ENCODE measurements at places on chromosomes 2 and 18. TPM values are rescaled to one million over a fixed set of nuclear protein-coding genes. Genes with fewer than 3 reads are reported as not detected.

GRCh38 chr18:57270156-57270555 is 82.2 kb upstream of the ST8SIA3 start:
- no peak overlapping the region for H3K4me3 ChIP-seq
- no peak overlapping the region for H3K27ac ChIP-seq
- no peaks in the 10 kb centered on the region for H3K4me1 ChIP-seq
- DNase-seq = no peak
- no peaks in the 10 kb centered on the region for H3K27me3 ChIP-seq

GRCh38 chr2:143716522-143716921 is 587.3 kb downstream of the ARHGAP15 start:
- peaks cover 8% of the 10 kb centered on the region for H3K4me1 ChIP-seq
- peak; percentile 74 for DNase-seq
- H3K36me3 ChIP-seq = no peaks in the 10 kb centered on the region
- no peak overlapping the region for H3K4me3 ChIP-seq

DNA sequence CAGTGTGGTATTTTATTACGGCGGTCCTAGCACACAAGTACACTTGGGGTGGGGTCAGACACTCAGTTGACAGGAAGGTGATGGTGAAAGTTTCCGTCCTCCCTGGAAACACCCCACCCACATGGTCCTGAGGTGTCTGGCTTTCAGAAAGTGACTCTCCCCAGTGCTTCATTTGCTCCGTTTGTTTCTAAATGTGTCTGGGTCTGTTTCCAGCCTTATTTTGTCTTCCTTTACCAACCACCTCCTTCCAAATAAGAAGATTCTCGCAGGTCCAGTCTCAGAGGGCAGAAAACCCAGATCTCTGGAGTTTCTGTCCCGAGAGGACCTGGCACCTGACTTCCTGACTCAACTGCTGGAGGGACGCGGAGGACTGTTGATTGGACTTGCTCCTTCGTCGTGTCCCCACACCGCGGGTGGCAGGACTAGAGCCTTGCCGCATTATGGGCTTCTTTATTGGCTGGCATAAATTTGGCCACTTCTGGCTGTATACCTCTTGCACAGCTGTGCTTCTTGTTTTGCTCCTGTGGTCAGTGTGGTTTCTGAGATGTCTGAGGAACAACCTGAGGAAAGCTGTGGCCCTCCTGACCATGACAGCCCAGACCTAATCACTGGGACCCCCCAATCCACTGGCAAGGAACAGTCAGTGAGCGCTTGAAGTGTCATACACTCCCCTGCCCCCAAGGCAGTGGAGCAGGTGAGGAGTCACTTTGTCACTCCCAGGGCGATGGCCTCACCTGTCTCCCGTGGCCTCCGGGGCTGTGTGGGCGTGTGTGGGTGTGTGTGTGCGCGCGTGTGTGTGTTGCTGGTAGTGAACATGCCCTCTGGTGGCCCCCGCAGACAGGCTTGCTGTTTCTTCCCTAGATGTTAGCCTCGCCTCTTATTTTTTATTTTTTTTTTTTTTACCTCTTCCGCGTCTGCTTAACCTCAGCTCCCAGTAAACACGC is 45.6 kb downstream of the MEX3C start:
- DNase-seq = no peak
- H3K27me3 ChIP-seq = no peaks in the 10 kb centered on the region
- H3K4me1 ChIP-seq = peaks cover 4% of the 10 kb centered on the region
- H3K27ac ChIP-seq = no peak overlapping the region

GRCh38 chr2:29920130-29920577 is 1.2 kb downstream of the ALK start:
- H3K4me1 ChIP-seq = peaks cover 12% of the 10 kb centered on the region
- DNase-seq = peak; percentile 31
- H3K27ac ChIP-seq = no peak overlapping the region
- H3K27me3 ChIP-seq = peaks cover 30% of the 10 kb centered on the region

- peaks cover 2% of the 10 kb centered on the region for H3K4me1 ChIP-seq
- no peaks in the 10 kb centered on the region for H3K36me3 ChIP-seq
- H3K4me3 ChIP-seq = no peak overlapping the region
- no peaks in the 10 kb centered on the region for H3K27me3 ChIP-seq
Observed at GRCh38 chr2:240423788-240424191, 11.7 kb upstream of the GPC1 start.

DNA sequence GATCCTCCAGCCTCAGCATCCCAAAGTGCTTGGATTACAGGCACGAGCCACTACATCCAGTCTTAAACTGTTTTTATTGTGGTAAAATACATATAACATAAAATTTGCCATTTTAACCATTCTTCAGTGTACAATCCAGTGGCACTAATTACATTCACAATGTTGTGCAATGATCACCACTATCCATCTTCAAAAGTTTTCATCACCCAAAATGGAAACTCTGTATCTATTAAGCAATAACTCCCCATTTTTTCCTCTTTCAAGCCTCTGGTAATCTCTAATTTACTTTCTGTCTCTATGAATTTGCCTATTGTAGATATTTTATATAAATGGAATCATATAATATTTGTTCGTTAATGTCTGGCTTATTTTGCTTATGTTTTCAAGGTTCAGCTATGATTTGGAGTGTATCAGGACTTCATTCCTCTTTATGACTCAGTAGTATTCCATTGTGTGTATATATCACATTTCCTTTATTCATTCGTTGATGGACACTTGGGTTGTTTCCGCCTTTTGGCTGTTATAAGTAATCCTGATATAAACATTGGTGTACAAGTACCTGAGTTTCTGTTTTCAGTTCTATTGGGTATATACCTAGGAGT is 71.8 kb downstream of the GFPT1 start:
- no peak overlapping the region for H3K4me3 ChIP-seq
- no peaks in the 10 kb centered on the region for H3K4me1 ChIP-seq
- no peak for DNase-seq
- no peaks in the 10 kb centered on the region for H3K27me3 ChIP-seq

DNA sequence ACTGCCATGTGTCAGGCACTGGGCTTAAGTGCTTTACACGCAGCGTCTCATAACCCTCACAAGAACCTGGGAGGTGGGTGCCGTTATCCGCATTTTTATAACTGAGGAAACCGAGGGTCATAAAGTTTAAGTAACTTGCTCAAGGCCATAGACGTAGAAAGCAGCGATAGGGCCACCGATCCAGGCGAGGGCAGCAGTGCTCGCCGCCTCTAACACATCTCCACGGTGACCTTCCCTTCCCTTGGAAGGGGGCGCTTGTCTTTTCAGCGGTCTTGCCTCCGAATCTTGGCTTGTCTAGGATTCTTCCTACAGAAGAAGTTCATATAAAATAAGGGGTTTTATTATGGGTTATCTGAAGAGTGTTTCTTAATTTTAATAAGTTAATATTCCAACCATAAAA is 186.6 kb downstream of the GBX2 start:
- DNase-seq = no peak
- no peak overlapping the region for H3K4me3 ChIP-seq
- no peak overlapping the region for H3K27ac ChIP-seq
- no peaks in the 10 kb centered on the region for H3K27me3 ChIP-seq

- DNase-seq = no peak
- no peaks in the 10 kb centered on the region for H3K27me3 ChIP-seq
- H3K4me3 ChIP-seq = no peak overlapping the region
- H3K4me1 ChIP-seq = no peaks in the 10 kb centered on the region
- no peak overlapping the region for H3K27ac ChIP-seq
Observed at GRCh38 chr2:7508296-7508943, 591.2 kb downstream of the RNF144A start.

DNA sequence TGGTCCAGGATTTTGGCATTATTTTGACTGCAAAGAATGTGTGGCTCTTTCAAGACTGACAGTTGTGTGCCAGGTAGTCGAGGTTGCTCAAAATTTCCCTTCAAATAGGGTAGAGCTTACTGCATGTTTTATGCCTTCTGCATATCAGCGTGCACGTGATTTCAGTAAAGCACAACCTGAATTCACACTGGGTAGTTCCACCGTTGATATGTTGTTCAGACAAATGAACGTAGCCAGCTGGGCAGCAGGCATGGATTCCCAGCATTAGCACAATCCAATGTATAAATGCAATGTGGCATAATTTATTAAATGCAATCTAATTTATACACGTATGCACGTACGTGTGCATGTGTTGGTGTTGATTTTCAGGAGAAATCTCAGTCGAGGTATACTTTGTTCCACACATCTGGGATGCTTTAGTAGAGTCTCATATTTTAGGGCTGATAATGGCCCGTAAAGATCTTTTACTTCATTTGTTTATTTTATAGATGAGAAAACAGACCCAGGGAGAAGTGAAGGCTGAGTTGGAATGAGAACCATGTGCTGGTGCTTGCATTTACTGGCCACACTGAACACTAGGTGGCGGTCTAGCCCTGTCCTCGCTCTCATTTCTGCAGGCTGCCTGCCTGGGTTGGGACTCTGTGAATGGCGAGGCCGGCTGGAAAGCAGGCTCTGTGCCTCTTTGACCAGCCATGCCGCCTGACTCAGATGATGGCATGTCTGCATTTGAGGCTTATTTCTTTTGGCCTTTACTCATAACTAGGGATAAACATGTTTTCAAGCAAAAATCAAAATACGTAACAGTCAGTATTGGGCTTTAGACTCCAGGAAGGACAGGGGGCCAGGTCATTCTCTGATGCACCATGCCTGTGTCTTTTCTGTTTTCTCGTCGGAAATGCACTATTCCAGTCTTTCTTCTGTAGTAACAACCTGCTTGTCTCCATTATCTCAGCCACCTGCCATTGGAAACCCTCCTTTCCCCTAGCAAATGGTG is 120.4 kb downstream of the RNF144A start:
- H3K27me3 ChIP-seq = no peaks in the 10 kb centered on the region
- no peak overlapping the region for H3K4me3 ChIP-seq

GRCh38 chr2:132797556-132797955 is 127.6 kb upstream of the LYPD1 start:
- H3K27ac ChIP-seq = no peak overlapping the region
- no peaks in the 10 kb centered on the region for H3K27me3 ChIP-seq
- H3K4me1 ChIP-seq = peaks cover 6% of the 10 kb centered on the region
- H3K4me3 ChIP-seq = no peak overlapping the region
- H3K36me3 ChIP-seq = no peaks in the 10 kb centered on the region
- peak; percentile 78 for DNase-seq

- DNase-seq = no peak
- H3K4me3 ChIP-seq = no peak overlapping the region
- no peak overlapping the region for H3K27ac ChIP-seq
- no peaks in the 10 kb centered on the region for H3K27me3 ChIP-seq
Observed at GRCh38 chr2:240917684-240918257, 11.6 kb downstream of the CROCC2 start.

- DNase-seq = no peak
- H3K27me3 ChIP-seq = peaks cover 10% of the 10 kb centered on the region
- H3K4me3 ChIP-seq = no peak overlapping the region
- no peak overlapping the region for H3K27ac ChIP-seq
- no peaks in the 10 kb centered on the region for H3K4me1 ChIP-seq
Observed at GRCh38 chr2:175359710-175360109, 178.2 kb upstream of the ATP5MC3 start.

GRCh38 chr2:230220347-230220969 is 674 bp upstream of the SP110 start:
- H3K4me3 ChIP-seq = peak overlapping the region; percentile 75
- H3K4me1 ChIP-seq = peaks cover 9% of the 10 kb centered on the region
- no peak for DNase-seq
- H3K27me3 ChIP-seq = no peaks in the 10 kb centered on the region
- H3K27ac ChIP-seq = peak overlapping the region; percentile 64

DNA sequence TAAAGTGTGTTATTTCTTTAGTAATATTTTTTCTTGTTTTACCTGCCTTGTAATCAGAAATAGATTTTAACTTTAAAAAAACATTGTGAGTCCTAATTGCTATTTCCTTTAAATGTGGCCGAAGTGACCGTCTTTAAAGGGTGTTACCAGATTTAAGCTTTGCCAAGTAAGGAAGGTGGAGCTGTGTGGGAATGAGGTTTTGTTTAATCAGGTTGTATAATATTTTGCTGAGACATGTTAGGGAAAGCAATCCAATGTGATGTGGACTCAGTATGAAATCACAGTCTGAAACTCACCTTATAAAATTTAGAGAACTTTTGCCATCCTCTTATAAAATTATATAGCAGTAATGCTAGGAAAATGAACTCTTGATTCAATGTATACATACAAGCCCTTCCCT is 32.9 kb upstream of the ITPRID2 start:
- H3K4me1 ChIP-seq = no peaks in the 10 kb centered on the region
- H3K36me3 ChIP-seq = no peaks in the 10 kb centered on the region
- DNase-seq = no peak
- no peak overlapping the region for H3K4me3 ChIP-seq
- no peaks in the 10 kb centered on the region for H3K27me3 ChIP-seq

DNA sequence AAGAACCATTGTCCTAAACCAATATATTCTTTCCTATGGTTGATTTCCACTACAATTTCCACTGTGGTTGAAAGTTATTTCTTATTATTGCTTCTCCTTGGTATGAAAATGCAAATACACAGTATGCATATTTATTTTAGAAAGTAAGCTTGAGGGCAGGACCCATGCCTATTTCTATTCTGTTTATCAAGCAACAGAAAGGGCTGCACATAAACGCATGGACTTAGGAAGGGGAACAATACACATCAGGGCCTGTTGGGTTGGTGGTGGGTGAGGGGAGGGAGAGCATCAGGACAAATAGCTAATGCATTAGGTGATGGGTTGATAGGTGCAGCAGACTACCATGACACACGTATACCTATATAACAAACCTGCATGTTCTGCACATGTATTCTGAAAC is 20.7 kb downstream of the SLC4A3 start:
- no peak overlapping the region for H3K4me3 ChIP-seq
- H3K27ac ChIP-seq = no peak overlapping the region
- H3K4me1 ChIP-seq = peaks cover 18% of the 10 kb centered on the region

DNA sequence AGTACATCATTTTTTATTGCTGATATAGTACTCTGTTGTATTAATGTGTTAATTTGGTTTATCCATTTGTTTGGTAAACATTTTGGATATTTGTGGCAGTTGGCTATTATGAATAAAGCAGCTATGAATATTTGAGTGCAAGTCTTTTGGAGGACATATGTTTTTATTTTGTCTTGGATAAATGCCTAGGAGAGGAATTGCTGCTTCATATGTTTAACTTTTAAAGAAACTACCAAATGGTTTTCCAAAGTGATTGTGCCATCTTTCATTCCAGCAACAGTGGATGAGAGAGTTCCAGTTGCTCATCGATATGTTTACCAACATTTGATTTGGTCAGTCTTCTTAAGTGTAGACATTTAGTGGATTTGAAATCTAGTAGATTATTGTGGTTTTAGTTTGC is 51.8 kb downstream of the MERTK start:
- no peak overlapping the region for H3K4me3 ChIP-seq
- peaks cover 3% of the 10 kb centered on the region for H3K27me3 ChIP-seq
- DNase-seq = no peak
- H3K27ac ChIP-seq = no peak overlapping the region
- no peaks in the 10 kb centered on the region for H3K36me3 ChIP-seq

GRCh38 chr2:201432038-201432620 is 19.1 kb downstream of the TRAK2 start:
- no peaks in the 10 kb centered on the region for H3K27me3 ChIP-seq
- peak; percentile 76 for DNase-seq
- peaks cover 17% of the 10 kb centered on the region for H3K4me1 ChIP-seq
- H3K4me3 ChIP-seq = no peak overlapping the region
- H3K36me3 ChIP-seq = peaks cover 2% of the 10 kb centered on the region

GRCh38 chr2:141393214-141393545 is 737.6 kb downstream of the LRP1B start:
- peak overlapping the region; percentile 96 for H3K27ac ChIP-seq
- no peak overlapping the region for H3K4me3 ChIP-seq
- no peaks in the 10 kb centered on the region for H3K36me3 ChIP-seq
- DNase-seq = peak; percentile 80
- peaks cover 15% of the 10 kb centered on the region for H3K4me1 ChIP-seq

Gene TLX2
- total RNA-seq = not detected

Gene SH3RF3
- total RNA-seq = 7.3 TPM

Gene KCNG2
- 0.16 TPM for total RNA-seq

Gene TCF23
- not detected for total RNA-seq

Gene CRYBA2
- not detected for total RNA-seq

Gene CTDP1
- 30.2 TPM for total RNA-seq

Gene ASAP2
- 47.2 TPM for total RNA-seq

Gene CNTNAP5
- 0.30 TPM for total RNA-seq

Gene RGPD3
- 0.10 TPM for total RNA-seq

Gene GNLY
- not detected for total RNA-seq

All from astrocyte (in vitro differentiated cells and primary cell).